ENCODE measurements at places on chromosomes 5 and 9.
A peak's percentile ranks its signal among the peaks of the same experiment; 100 is the strongest.

DNA sequence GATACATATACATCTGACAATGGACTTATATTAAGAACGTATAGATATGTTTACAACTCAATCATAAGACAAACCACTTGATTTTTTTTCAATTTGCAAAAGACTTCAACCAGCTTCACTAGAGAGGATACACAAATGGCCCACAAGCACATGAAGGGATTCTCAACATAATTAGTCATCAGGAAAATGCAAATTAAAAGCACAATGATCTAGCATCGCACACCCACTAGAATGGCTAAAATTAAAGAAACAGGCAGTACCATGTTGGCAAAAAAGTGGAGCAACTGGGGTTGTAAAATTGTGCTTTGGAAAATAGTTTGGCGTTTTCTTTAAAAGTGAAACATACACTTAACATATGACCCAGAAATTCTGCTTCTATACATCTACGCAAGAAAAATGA is 80.0 kb upstream of the TRIO start:
- no peak for DNase-seq

DNA sequence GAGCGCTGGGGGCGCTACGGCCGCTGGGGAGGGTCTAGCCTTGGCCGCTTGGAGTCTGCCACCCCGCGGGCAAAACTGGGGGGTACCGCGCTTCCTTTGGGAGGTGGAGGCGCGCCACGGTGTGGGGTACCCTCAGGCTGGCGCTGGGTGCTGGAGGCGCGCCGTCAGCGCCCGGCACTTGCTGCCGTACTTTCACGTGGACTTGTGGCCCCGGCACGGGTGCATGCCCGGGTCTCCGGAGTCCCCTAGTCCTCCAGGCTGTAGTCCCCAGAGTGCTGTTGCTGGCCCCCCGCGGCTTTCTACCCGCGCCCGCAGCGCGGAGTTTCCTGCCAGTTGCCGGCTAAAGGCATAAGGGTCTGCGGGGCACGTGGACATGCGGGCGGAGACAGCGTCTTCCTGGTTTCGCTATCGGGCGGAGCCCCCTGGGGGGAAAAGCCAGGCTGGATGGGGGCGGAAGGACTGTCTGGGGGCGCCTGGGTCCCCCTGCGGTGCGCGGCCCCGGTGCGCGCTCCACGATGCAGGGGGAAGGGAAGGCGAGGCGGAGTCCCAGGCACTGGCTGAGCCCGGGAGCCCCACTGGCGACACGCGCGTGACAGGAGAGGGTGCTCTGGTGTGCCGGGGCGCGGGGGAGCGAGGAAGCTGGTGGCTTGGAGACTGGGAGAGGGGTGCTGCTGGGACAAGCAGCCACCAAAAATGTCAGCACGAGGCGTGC is 666 bp downstream of the PPARGC1B start:
- DNase-seq: peak; percentile 84

GRCh38 chr5:35004200-35004599 is 43.5 kb downstream of the AGXT2 start:
- no peak for DNase-seq

- DNase-seq: no peak
These were observed 1.7 kb upstream of the ALDH1B1 start for GRCh38 chr9:38390851-38391250.

DNA sequence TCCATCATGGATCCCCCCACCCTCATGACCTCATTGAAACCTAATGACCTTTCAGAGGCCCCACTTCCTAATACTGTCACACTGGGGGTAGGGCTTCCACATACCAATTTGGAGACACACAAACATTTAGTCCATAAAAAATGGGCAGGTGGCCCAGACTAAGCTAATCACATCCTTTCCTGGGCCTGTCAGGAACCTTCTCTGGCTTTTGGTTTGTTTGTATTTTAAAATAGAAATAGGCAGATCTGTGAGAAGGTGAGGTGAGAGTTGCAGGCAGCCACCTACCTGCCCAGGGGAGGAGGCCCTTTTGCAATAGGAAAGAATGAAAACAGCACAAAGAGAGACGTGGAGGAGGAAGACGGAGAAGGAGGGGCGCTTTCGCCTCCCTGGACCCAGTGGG is 90.2 kb upstream of the BOD1 start:
- peak; percentile 19 for DNase-seq

DNA sequence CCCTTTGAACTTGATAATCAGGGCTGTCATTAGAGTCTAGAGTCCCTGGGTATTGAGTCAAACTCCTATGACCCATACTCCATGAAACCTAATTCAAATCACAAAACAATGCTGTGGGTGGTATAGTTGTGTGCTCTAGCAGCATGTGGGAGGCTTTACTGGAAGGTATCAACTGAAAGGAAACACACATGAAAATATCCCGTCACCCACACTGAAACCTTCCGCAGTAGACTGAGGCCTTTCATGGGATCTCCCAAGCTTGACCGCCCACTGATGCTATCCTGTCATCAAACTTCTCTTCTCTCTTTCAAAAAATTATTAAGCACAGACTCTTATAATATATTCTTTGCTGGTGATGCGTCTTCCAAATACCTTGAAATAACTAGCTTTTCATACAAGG is 569.1 kb upstream of the MEF2C start:
- DNase-seq: no peak

DNA sequence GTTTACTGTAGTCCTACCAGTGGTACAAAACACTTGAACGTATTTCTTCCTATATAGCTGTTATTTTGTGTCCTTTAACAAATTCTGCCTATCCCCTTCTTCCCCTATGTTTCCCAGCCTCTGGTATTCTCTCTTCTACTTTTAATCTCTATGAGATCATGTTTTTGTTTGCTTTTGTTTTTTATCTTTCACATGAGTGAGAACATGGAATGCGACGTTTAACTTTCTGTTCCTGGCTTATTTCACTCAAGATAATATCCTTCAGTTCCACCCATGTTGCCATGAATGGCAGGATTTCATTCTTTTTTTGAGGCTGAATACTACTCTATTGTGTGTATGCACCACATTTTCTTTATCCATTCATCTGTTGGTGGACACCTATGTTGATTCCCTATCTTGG is 634.4 kb upstream of the WWC1 start:
- no peak for DNase-seq

DNA sequence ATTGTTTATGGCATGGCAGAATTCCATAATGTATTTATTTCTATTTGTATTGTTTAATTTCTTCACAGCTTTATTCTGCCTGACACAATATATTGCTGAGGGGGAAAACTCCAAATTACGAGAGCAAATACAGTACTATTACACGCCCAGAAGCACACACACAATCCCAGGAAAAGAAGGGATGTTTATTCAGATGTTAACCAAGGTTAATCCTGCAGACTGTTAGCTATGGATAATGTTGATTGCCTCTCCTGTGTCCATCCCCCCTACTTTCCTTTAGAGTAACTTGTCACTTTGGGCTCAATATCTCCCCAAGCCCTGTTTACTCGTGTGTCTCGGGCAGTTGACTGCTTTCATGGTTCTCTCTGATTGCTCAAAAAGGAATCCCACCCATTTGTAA is 84.2 kb upstream of the ERCC6L2 start:
- no peak for DNase-seq

DNA sequence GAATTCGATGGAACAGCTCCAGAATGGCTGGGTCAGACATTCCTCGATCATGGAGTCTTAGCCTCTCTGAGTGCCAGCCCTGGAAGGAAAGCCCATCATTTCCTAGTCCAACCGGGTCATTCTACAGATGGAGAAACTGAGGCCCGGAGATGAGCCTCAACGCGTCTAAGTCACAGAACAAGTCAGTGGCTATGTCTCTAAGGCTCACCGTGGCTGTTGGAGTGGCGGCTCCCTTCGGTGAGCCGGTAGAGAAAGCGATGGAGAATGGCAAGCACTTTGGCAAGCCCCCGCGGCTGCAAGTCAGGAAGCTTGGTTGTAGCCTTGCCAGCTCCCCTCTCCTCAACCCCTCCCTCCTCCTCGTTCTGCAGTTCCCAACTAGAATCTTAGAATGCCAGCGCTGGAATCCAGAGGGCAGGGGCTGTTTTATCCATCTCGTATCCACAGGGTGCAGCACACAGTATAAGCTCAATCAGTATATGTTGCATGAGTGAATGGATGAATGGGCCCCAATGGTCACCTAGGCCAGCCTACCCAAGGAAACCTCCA is 438 bp upstream of the ARSI start:
- DNase-seq: no peak

DNA sequence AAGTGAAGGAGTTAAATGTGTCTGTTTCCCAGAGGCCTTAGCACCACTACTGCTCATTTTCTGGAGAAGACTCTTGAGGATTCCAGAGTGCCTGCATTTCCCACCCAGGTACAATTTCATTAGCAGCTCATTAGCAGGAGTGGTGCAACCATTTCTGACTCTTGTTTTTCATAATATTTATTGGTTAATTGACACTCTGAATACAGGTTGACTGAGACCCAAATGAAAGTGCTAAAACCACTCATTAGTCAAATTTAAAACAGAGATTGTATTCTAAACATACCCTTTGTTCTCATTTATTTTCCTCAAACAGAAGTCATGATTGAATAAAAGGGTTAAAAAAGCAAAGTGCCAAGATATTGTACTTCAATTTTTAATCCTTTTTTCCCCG is 134.5 kb downstream of the SIL1 start:
- no peak for DNase-seq

GRCh38 chr9:72917892-72918509 is 34.9 kb downstream of the ALDH1A1 start:
- DNase-seq: no peak

- DNase-seq: no peak
These were observed 3.6 kb upstream of the DPH7 start for GRCh38 chr9:137582286-137582860.

GRCh38 chr5:142078221-142078620 is 30.4 kb upstream of the NDFIP1 start:
- DNase-seq: no peak

- DNase-seq: no peak
These were observed 131.6 kb upstream of the TRPM3 start for GRCh38 chr9:71253011-71253410.

- DNase-seq: no peak
These were observed 86.9 kb downstream of the DAP start for GRCh38 chr5:10674096-10674495.

- DNase-seq: no peak
These were observed 661.0 kb upstream of the C9orf72 start for GRCh38 chr9:28234133-28234893.

DNA sequence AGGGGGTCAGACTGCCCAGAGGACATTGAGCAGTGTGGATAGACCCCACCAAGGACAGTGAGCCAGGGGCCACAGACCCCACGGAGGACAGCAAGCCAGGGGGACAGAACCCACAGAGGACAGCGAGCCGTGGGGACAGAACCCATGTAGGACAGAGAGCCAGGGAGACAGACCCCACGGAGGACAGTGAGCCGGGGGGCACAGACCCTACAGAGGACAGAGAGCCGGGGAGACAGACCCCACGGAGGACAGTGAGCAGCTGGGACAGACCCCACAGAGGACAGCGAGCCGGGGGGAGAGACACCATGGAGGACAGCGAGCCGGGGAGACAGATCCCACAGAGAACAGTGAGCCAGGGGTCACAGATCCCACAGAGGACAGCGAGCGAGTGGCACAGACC is 3.4 kb upstream of the ZDHHC11 start:
- peak; percentile 48 for DNase-seq

DNA sequence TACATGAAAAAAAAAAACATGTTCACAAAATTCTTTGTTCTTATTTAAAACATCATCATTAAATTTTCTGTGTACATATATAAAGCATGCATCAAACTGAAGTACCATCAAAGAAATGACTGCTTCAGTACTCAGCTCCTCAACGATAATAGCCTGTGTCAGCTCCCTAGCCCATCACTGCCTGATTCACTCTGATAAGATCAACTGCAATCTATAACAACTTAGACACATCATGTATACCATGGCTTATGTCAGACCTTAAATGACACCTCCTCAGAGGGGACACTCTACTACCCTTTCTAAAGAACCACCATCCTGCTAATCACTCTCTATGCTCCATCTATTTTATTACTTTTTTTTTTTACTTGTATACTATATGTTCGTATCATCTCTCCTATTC is 200.5 kb upstream of the TLE4 start:
- DNase-seq: no peak

- DNase-seq: no peak
These were observed 8.4 kb downstream of the SEMA6A start for GRCh38 chr5:116566251-116566650.

DNA sequence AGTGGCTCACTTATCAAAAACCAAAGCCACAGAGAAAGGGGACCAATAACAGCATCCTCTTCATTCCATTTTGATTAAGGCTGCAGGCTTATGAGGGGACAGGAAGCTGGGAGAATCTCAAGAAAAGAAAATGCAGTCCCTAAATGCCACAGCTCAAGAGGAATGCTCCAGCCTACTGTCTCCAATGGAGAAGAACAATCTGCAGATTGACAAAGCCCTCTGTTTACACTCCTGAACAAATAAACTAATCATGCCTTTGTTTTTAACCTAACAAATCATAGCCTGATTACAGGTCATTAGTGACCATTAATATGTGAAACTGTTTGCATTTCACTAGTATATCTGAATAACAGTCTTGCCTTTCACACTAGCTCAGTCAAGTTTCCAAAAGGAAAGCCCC is 26.5 kb downstream of the PPP2R2B start:
- no peak for DNase-seq

- peak; percentile 93 for DNase-seq
These were observed 16.8 kb upstream of the NSD1 start for GRCh38 chr5:177116631-177117373.

DNA sequence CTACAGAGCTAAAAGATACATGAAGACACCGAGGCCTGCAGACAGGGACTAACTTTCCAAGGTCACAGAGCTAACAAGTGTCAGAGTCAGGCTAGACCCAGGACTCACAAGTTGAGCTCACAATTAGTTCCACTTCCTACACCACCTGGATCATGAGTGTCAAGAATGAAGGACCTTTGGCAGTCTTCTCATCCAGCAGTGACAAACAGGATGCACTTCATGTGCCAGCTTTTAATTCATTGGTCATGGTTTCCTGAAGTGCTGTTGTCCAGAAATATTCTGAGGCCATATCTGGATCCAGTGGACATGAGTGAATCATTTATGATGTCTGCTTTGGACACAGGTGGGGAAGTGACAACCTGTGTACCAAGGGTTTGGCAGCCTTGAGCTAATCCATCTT is 77.4 kb downstream of the KCNIP1 start:
- no peak for DNase-seq

GRCh38 chr5:146680846-146681584 is 165.0 kb upstream of the GPR151 start:
- no peak for DNase-seq

All from upper lobe of right lung (tissue), 1 donor.